ENCODE measurements at places on chromosomes 6 and 20.

DNA sequence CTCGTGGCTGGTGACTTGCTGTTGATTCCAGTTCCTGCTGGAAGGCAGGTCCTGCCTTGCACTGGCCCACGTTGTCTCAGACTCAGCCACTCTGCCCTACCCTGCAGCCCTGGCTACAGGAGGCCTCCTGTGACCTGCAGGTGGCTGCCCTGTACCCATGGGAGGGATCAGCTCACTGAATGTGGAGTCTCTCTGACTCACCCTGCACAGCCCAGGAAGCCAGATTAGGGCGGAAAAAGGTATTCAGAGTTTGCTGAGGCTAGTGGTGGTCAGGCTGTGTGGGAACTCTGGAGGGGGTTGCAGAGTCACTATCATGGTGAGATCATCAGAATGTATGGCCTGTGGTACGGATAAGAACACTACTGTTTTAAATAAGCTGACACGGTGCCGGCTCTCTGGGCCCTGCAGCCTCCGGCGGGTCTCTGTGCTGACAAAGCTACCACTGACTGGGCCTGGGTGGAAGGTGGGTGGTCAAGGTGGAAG is 24.7 kb upstream of the PYGB start:
- DNase-seq, result peak; percentile 73

DNA sequence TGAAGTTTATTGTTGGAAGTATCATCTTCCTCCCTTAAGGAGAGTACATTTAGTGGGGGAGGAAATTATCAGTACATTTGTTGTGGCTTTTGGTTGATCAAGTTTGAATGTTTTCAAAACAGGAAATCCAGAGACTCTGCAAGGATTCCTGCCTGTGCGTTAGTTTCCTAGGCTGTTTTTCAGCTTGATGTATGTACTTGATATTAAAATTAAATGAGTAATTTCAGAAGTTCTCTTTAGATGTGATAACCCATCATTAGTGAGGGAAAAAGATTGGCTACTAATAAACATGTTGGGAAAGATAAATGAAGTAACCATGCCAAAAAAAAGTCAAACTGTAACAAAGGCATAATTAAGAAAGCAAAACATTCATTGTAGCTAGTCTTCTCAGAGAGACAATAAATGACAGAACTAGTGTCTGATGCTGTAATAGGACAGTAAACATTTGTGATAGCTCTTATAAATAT is 88.0 kb upstream of the TULP1 start:
- no peak for DNase-seq

DNA sequence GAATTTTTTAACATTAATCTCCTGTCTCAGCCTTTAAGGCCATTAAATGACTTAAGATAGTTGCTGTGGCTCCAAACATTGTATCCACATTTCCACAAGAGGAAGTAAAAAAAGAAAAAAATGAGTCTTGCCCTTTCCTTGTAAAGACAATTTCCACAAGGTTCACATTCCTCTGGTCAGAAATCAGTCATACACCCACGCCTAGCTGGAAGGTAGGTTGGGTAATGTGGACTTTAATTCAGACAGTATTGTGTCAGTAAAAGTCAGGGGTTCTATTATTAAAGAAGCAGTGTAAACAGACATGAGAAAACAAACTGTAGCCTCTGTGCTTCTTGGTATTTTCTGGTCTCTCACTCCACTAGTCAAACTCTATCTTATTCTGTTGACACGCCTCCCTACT is 682.0 kb downstream of the GRIK2 start:
- peak; percentile 22 for DNase-seq

GRCh38 chr6:137432054-137432611 is 62.1 kb downstream of the OLIG3 start:
- DNase-seq, result no peak

- no peak for DNase-seq
Observed at GRCh38 chr6:139194740-139195139, 59.9 kb downstream of the HECA start.

DNA sequence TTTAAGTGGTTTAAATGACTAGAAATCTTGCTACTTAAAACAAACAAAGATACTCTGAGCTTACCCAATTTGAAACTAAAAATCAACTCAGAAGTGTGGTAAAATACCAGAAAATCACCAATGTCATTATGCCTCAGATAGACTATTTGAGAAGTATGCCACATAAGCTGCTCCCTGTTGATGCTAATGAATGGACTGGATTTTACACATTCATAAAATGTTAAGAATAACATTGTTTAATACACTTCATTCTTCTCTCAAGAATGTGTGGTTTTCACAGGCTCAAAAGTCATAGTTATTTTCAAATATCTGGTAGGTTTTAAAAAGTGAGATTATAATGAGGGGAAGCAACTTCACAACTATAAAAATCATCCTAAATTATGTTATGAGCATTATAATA is 170.6 kb downstream of the TASP1 start:
- no peak for DNase-seq

DNA sequence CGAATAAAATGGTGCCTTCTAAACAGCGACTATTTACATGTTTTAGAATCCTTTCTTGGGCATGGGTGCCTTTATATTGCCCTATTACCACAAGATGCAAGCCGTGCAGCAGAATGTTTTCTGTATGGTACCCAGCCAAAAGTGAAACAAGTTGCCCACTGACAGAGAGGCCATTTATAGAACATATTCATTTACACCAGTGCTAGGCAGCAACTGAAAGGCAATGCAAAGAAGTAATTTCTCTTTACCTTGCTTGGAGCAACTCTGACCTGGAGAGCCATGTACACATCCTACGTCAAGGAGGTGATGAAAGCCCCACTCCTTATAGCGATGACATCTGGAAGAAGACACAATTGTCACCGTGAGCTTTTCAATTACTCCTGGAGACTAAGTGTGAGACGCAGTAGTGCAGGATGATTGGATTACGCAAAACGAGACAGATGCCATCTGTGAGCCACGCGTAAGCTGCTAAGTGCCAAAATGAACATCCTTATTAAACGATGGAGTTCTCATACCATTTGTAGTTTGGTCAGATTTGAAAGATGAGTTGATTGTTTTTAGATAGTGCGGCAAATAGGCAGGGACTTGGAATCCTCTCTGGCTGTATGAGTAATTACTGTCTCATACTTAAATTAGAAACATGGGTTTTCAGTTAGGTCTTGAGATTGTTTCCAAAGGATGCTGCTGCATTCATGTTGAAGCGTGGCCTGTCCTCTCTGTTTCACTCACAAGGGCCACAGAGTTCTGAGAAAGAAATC is at the start of gene TMEM244:
Gene TMEM244 (minus strand): TSS at position 408 of the 758 bp plus-strand sequence. CDS start 127 bp downstream, at position 281.
- peak; percentile 6 for DNase-seq

DNA sequence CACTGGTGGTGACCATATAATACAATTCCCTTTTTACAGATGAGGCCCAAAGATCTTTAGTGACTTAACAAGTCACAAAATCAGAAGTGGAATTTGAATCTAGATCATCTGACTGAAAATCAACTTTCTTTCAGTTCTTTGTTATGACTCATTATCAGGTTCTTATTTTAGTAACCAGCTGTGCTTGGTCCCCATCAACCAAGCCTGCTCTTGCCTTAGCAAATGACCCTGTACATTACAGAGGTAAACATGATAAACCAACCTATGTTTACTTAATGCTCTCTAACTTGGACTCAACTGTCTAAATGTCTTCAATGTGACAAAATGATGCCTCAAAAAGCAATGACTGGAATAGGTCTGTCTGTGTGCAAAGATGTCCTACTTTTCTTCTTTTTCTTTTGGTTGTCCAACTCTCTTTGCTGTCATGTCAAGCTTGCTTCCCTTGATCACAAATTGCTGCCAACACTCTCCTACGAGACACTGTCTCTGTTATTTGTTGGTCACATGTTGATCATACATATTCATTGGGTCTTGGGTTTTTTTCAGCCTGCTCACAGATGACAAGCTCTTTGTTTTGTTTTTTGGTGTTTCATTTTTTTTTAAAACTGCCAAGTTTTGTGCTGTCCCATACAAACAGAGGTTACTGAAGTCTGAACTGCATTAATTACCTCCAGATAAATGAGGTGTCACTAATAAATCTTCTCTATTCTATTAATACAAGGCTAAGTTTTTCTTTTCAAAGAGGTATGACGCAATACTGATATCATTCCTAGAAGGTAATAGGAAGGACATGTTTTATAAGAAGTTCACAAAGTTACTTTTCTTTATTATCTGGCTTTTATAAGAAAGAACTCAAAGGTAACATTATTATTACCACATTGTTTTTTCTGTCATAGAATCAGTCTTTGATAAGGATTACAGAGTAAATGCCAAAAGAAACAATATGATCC is 62.2 kb upstream of the PLN start:
- DNase-seq, result no peak
